ENCODE measurements at places on chromosomes 11 and 22. TPM values are rescaled to one million over a fixed set of nuclear protein-coding genes. Genes with fewer than 3 reads are reported as not detected.
A peak's percentile ranks its signal among the peaks of the same experiment; 100 is the strongest.

GRCh38 chr11:134395002-134395401 is 17.0 kb downstream of the B3GAT1 start:
- DNase-seq = no peak

The MIOX gene
- total RNA-seq = not detected

GRCh38 chr11:112826026-112826425 is 135.2 kb upstream of the NCAM1 start:
- DNase-seq = no peak

- DNase-seq = no peak
These were observed 1.3 kb downstream of the EIF3M start for GRCh38 chr11:32584921-32585320.

GRCh38 chr11:132734217-132734616 is 798.1 kb downstream of the OPCML start:
- no peak for DNase-seq

The OR52I2 gene
- total RNA-seq = not detected

- DNase-seq = no peak
These were observed 866 bp downstream of the GP1BB start for GRCh38 chr22:19723983-19724827.

The RAG1 gene
- 0.35 TPM for total RNA-seq

DNA sequence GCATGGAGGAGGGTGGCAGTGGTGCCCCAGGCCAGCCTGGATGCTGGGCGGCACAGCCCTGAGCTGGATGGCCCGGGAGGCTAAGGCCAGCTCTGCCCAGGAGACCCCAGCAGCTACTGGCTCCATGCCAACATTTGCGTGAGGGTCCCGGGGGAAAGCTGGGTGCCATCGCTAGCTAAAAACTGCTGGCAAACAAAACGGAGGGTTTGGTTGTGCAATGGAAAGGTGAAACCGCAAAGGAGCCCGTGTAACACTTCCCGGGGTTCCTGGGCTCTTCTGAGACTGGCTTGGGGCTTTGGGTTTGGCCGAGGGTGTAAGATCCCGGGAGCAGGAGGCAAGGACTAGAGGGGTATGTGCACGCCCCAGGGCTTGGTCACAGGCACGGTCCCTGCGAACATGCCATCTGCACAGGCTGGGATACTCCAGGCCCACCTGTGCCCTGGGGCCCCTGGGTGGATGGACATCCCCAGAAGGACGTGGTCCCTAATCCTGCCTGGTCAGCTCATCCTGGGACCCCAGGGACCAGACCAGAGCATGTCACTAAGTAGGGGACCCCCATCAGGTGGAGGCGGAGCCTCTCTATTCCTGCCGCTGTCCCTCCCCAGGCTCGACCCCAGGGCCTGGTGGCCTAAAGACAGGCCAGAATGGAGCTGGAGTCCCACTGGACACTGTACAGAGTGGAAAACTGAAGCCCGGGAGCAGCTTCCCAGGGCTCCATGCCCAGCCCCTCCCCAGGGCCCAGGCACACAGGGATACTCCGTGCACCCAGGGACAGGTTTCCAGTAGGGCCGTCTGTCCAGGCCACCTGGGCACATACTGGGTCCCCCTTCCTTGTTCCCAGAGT is 44.6 kb downstream of the IGF2 start:
- peak; percentile 82 for DNase-seq

GRCh38 chr11:134640536-134640935 is 228.5 kb upstream of the B3GAT1 start:
- DNase-seq = peak; percentile 67

DNA sequence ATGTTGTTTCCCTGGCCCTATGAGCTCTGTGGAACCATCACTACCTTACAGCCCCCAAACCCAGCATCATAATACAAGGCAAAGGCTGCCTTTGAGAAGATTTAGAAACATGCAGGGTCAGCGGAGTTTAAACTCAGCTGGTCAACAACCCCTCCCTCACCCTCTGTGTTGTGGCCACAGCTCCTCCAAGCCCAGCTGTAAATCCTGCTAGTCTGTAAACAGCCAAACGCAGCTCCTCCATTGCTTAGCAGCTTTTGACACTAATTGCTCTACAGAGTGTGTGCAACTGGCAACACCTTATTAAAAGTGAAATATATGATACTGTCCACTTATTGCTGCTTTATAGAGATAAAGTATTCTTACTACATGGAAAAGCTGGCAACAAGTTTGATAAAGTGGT is 29.1 kb downstream of the OPCML start:
- DNase-seq = no peak

DNA sequence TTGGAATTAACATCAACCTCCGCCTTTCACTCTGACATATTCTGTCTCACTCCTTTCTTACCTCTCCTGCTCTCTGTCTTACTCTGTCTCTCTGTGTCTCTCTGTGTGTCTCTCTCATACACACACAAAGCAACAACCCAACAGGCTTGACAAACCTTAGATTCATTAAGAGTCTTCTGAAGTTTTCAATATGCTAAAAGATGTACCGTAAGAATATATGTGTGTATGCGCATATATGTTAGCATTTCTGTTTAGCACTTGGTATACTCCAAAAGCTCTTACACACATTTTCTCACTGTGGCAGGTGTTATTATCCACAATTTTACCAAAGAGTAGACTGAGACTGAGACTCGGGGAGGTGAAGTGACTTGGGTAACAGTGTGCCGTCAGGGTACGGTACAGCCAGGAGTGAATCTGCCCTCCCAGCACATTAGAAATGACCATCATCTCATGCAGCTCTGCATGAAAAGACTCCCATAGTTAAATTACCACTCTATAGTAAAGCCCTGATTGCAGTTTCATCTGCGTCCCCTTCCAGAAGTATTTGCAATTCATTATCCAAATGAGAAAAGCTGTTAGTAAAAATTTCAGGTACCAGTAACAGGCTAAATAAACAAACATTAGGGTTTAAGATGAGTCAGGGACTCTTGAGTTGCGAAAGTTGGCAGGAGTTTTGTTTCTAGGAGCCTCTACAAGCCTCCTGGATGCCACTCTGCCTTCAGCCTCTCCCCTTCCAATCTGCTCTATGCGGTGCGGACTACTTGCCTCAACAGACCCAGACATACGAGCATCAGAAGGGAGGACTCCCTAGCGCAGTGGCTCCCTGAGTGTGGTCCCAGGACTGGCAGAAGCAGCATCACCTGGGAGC is 195.2 kb upstream of the TMEM45B start:
- DNase-seq = no peak

The C11orf21 gene
- 1.0 TPM for total RNA-seq

GRCh38 chr22:22999523-22999922 is 70.8 kb upstream of the GNAZ start:
- DNase-seq = no peak

GRCh38 chr22:43776081-43776670 is 35.9 kb downstream of the EFCAB6 start:
- DNase-seq = no peak

DNA sequence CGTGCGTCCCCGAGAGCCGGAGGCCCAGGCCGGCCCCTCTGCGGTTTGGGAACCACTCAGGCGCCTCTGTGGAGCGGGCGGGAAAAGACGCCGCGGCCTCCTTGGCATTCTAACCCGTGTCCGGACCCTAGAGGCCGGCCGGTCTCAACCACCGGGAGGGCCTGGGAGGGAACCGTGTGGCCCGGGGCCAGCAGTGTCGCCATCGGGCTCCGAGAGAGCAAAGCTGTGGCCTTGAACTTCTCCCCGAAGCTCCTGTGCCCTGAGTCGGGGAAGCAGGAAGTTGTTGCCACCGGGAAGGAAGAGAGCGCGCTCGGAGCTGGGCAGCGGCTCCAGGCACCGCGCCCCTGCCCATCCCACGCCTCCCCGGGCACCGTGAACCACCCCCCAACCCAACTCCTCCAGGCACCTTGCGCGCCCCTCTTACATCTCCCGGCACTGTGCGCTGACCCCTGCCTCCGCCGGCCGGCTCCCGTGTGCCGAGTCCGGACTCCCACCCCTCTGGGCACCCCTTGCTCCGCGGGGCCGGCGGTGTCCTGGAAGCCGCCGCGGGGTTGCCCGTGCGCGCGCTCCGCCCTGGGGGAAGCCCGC is 80.0 kb upstream of the PPARA start:
- DNase-seq = peak; percentile 95

DNA sequence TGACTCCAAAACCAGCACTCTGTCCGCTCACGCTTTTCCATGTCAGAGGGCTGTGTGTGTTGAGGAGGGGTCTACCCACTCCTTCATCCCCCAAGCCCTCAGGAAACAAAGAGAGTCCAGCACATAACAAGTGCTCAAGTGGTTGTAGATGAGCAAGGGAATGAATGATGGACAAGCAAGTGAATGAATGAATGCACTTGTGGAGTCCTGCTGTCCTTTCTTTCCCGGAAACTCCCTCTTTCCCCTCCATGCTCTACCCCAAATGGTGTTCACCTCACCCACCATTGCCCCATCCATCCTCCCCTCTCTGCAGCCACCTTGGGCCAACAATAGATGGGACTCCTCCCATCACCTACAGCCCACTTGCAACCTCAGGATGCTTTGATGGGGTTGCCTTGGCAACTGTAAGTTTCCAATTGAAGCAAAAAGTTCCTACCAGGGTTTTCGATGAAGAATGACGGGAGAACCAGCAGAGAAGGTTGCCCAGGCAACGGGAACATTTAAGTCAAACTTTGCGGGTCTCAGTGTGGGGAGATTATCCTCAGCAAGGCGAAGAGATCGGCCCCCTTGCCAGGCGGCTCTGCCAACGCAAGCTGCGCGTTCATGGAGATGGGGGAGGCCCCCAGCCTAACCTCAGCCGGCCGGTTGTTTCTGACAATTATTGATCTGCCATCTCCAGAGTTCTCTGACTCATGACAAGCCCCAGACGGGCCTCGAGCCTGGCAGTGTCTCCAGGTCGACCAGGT is 51.1 kb downstream of the MCM5 start:
- no peak for DNase-seq

DNA sequence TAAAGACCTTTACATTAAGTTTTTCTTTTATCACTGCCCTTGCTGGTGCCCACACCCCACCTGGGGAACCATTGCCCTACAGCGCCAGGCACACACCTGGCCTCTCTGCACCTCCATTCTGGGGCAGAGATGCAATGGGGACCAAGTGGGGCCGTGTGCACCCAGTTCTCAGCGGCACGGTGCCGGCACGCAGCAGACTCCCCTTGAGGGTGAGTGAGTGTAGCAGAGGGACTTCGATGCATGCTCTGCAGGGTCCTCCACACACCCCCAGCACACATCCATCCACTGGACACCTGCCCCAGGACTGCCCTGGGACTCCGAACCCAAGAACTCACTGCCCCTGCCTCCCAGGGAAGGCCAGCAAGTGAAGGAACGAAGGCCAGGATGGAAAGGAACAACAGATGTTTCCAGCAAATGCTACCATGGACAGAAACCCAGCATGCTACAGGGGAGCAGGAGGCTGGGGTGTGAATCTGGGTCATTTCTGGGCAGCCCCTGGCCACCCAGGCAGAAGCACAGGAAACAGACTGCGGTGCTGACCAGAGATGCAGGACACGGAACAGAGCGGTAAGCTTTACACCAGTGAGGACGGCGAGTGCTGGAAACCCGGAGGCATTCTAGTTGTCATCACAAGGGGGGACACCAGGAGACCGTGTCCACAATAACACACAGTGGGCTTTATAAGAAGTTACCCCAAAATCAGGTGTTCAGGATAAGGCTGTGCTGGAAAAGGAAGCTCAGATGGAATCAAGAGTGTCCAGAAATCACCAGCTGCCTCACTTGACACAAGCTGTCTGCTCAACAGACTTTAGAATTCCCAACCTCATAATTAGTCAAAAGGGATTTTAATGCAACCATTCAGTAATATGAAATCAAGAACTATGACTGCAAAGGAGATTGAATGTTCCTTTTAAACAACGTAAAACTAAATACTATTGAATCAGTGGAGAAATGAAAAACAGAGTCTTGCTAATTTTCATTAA is 32.7 kb upstream of the MOB2 start:
- no peak for DNase-seq

DNA sequence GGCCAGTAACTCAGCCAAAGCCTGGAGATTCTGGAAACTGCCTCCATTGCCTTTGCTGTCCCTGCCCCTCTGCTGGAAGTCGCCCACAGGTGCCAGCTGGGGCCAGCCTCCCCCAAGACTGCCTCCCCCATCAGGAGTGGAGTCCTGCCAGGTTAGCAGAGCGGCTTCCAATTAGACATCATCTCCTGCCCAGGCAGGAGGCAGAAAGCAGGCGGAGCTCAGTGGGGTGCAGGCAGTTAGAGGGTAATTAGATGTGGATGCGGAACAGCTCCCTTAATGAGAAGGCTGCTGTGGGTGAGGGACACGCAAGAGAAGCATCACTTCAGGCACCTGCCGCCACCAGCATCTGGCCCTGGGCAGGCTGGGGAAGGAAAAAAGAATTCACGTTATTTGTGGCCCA is 90.9 kb upstream of the TP53I11 start:
- DNase-seq = no peak

- no peak for DNase-seq
These were observed 88.2 kb upstream of the OR9Q1 start for GRCh38 chr11:57935402-57936049.

The OR5L2 gene
- not detected for total RNA-seq

GRCh38 chr22:44727148-44727547 is 25.1 kb downstream of the PRR5 start:
- no peak for DNase-seq

The BTG4 gene
- not detected for total RNA-seq

The GLYATL2 gene
- not detected for total RNA-seq

The SUSD2 gene
- 5.9 TPM for total RNA-seq

The RTCB gene
- total RNA-seq = 55.1 TPM

- no peak for DNase-seq
These were observed 72.3 kb upstream of the TTC12 start for GRCh38 chr11:113242060-113242459.

DNA sequence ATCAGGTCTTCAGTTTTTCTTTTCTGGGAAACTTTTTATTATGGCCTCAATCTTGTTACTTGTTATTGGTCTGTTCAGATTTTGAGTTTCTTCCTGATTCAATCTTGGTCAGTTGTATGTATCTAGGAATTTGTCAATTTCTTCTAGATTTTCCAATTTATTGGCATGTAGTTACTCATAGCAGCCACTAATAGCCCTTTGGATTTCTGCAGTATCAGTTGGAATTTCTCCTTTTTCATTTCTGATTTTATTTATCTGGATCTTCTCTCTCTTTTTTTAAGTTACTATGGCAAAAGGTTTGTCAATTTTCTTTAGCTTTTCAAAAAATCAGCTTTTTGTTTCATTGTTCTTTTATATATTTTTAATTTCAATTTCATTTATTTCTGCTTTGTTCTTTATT is 419.6 kb upstream of the KIRREL3 start:
- no peak for DNase-seq

DNA sequence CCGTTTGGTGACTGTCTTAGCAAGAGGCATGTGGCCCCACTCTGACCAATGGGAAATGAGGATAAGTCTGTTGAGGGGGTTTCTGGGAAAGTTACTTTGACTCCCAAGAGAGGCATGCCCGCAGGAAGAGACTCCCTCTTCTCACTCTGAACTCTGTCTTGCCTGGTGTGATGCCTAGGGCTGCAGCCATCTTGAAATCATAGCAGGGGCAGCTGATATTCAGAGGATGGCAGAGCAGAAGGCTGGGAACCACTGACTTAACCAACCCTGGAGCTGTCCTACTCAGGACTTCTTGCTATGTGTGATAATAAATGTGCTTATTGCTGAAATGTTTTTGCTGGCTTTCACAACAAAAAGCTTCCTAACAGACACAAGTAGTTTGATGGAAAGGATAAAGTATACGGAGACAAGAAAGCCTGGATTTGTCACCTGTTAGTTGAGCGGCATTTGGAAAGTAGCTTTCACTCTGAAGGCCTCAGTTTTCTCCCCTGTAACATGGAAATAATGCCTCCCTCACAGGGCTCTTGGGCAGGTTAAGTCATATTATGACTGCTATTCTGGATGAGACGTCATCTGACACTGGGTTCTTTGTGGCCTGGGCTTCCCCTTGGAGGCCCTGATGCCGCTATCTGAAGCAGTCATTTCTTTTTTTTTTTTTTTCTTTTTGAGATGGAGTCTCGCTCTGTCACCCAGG is 128.5 kb downstream of the CEP164 start:
- DNase-seq = no peak
